ENCODE measurements at places on chromosomes 3 and 15.
A peak's percentile ranks its signal among the peaks of the same experiment; 100 is the strongest.

DNA sequence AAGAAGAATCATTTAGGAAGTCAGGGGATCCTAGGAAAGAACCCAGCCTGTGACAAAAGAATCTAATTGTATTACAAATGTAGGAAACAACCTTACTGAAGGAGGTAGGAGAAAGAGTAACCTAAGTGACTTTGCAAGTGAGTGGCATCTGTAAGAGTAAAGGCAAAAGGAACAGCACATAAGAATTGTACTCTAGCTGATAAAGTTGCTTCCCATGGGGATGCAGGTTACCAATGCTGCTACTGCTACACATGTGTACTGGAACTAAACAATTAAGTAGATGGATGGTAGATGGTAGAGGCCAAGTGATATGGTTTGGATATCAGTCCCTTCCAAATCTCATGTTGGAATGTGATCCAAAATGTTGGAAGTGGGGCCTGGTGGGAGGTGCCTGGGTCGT is 60.8 kb downstream of the OSBPL10 start:
- no peak for DNase-seq

DNA sequence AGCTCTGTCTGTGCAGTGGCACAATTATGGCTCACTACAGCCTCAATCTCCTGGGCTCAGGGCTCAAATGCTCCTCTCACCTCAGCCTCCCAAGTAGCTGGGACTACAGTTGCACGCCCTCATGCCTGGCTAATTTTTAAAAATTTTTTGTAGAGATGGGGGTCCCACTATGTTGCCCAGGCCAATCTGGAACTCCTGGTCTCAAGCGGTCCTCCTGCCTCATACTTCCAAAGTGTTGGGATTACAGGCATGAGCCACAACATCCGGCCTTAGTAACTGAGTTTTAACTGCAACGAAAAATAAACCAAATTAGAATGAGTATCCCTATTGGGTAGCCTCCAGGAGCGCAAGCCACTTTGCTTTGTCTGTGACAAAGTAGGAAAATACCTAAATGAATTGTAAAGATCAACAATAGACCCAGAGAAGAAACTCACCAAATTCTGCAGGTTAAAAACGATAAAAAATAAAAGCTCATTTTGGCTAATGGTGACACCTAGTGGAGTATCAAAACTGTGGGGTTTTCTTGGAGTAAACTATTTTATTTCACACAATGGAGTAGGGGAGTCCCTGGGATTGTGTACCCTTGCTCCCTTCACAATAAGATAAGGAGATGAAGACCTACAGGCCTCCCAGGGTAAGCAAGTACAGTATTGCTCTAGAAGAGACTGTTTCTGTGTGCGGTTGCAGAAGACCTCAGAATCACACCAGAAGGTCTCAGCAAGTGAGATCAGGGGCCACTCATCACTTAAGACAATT is 21.0 kb upstream of the CA12 start:
- no peak for DNase-seq

DNA sequence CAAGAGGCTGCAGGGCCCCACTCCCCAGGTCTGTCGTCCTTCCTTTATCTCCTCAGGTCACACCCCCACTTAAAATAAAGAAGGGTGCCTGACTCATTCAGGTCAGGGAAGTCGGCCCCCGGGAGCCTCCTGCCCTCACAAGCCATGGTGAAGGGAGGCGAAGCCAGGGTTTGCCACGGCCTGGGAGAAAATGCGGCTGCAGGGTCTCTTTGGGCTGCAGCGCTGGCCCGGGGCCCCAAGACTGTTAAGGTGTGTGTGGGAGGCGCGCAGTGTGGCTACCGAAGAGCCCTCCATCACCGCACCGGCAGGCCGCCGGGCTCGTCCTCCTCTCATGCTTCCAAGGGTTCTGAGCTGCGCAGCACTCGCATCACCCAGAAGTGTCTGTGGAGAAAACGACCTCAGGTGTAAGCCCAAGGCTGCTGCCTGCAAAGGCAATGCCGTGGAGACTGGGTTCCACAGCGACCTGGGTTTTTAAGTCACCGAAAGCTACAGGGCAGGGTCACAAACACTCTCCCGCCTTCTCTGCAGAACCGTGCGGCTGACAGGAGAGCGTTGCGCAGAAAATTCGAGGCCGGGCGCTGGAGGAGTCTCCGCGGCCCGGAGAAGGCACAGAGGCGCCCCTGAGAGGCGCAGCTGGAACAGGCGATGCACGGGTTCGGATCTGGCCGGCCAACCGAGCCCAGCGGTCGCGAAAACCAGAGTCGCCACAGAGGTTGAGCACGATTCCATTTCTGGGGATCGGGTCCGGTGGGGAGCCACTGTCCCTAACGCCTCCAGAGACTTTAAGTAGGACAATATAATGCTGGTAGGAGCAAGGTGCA is 8.7 kb downstream of the FOXL2 start:
- no peak for DNase-seq

DNA sequence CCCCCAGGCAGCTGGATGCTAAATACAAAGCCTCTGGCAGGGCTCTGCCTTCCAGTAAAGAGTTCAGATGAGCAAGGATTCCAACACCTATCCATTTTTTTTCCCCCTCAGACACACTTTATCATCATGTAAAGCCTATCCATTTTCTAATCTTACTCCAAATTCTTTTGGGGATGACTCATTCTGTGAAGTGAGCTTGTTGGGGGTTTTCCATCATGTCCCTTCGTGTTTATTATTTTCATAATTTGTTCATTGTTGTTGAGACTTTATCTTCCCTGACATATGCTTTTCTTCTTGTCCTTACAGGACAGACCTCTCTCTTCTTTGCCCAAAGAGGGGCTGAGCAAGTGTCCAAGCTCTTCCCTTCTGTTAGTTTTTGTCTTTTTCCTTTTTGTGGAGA is 34.7 kb upstream of the SH3BP5 start:
- DNase-seq = no peak

DNA sequence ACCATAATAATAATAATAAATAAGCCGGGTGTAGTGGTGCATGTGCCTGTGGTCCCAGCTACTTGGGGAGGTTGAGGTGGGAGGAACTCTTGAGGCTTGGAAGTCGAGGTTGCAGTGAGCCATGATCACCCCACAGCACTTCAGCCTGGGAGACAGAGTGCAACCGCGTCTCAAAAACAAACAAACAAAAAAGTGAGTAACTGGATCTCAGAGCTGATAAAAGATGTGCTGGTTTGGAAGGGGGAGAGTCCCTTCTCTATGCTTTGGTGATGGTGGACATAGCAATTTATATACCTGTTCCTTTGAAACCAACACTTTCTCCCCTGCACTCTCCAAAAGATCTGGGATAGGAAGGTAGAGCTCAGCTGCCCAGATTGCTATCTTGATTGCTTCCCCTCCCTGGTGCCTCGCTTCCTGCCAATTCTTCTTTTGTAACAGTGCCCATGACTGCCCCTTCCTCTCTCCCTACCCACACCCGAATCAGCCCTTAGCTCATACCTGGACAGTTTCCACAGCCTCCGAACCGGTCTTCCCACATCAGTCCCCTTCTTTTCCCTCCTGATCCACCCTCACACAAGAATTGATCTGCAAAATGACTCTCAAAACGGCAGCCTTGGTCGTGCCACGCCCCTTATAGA is 55.1 kb upstream of the UBE2E1 start:
- DNase-seq = no peak

GRCh38 chr3:114451561-114452018 is 157.8 kb downstream of the TIGIT start:
- no peak for DNase-seq

GRCh38 chr3:125118600-125118999 is 62.8 kb upstream of the HEG1 start:
- no peak for DNase-seq

GRCh38 chr3:168850109-168850508 is 754.4 kb upstream of the GOLIM4 start:
- no peak for DNase-seq

GRCh38 chr15:41258750-41259471 is 27.8 kb downstream of the CHP1 start:
- no peak for DNase-seq

- DNase-seq = peak; percentile 9
Observed at GRCh38 chr3:152574461-152575079, 260.4 kb upstream of the P2RY1 start.

GRCh38 chr3:30428251-30428650 is 178.2 kb upstream of the TGFBR2 start:
- no peak for DNase-seq

GRCh38 chr15:68431792-68432401 is at the start of gene ITGA11:
Gene ITGA11 (minus strand): TSS chr15:68432163. CDS start chr15:68432066, 97 bp downstream.
- no peak for DNase-seq

GRCh38 chr3:99579246-99579645 is 59.1 kb upstream of the COL8A1 start:
- DNase-seq = no peak

- no peak for DNase-seq
Observed at GRCh38 chr3:180934638-180935037, 22.2 kb downstream of the FXR1 start.

- DNase-seq = no peak
Observed at GRCh38 chr3:80688814-80689213, 921.0 kb upstream of the ROBO1 start.

GRCh38 chr3:161914703-161915417 is 418.3 kb downstream of the OTOL1 start:
- DNase-seq = peak; percentile 33

GRCh38 chr15:92997821-92998220 is 91.2 kb downstream of the RGMA start:
- DNase-seq = no peak

DNA sequence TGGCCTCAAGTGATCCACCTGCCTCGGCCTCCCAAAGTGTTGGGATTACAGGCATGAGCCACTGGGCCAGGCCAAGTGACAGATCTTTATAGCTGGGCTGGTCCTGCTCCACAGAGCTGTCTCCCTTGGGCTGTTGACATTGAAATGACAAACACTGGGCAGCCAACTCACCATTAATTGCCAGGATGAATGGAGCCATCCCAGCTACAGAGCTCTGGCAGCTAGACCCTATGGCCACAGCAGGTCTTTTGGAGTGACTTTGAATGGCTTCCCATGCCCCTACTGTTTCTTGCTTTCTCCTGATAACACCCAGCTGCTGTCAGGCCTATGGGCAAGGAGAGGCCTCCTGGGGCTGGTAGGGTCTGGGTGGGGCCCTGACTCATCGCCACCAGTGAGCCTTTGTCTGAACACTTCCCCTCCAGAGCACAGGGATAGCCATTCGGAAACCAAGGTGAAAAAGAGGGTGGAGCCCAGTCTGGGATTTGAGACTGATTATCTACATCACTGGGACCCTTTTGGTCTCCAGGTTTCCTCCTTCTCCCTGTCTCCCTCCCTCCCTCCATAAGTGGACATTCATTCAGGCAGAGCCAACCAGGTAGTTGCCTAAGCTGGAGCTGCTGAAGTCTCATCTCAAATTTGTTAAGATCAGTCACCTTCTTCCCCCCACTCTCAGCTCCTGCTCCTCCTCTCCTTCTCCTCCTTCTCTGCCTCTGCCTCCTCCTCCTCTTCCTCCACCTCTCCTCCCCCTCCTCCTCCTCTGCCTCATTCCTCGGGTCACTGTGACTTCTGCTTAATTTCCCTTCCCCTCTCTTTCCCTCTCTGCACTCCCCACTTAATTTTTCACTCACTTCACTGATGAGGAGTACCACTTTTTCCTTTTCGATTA is 34.0 kb downstream of the BHLHE40 start:
- no peak for DNase-seq

DNA sequence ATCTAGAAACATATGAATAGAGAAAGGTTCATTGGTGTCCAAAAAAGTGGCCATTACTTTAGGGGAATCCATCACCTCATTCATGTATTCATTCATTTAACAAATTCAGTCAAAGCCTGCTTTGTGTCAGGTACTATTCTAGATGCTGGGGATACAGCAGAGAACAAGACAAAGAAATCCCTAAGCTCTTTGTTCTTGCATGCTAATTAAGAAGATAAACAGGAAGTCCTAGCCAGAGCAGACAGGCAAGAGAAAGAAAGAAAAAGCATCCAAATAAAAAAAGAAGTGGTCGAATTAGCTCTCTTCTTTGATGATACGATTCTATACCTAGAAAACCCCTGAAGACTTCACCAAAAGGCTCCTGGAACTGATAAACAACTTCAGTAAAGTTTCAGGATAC is 12.4 kb upstream of the ZMAT3 start:
- no peak for DNase-seq

DNA sequence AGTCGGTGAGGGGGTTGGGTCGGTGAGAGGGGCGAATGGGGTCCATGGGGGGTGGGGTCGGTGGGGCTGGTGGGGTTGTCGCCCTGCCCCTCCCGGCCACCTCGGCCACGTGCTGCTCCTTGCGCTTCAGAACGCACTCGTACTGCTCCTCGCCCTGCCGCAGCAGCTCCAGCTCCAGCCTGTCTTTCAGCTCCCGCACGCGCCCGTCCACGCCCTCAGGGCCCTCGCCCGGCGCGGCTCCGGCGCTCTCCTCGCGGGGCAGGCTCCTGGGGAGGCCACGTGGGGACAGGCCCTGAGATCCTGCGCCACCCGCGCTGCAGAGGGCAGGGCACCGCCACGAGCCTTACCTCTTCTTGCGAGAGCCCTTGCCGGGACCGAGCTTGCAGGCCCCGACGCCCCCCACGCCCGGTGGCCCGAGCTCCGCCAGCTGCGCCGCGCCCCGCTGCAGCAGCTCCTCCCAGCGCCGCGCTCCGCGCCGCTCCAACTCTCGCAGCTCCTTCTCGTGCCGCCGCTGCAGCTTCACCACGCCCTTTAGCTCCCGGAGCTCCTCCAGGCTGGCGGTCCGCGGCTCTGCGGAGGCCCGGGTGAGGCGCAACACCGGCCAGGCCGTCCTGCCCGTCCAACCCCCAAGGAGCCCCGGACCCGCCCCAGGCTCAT is 8.2 kb upstream of the ANKRD63 start:
- no peak for DNase-seq

- DNase-seq = no peak
Observed at GRCh38 chr15:92645051-92645631, 10.4 kb downstream of the FAM174B start.

DNA sequence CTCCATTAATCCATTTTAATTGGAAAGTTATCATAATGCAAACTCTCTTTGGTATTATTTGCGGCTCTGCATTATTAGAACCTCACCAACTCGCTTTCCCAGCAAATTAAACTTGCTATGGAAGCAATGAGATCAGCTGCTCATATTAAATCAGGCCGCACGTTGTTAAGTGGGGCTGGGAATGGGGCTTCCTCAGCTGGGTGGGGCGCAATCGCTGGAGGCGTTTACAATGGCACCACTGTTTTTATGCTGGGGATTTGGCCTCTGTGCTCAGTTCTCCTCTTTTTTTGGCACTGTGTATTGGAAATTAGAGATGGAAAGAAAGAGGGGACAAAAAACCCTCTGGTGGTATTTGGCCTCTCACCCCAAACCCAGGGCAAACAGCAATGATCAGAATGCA is 72.2 kb downstream of the RPLP1 start:
- DNase-seq = no peak

DNA sequence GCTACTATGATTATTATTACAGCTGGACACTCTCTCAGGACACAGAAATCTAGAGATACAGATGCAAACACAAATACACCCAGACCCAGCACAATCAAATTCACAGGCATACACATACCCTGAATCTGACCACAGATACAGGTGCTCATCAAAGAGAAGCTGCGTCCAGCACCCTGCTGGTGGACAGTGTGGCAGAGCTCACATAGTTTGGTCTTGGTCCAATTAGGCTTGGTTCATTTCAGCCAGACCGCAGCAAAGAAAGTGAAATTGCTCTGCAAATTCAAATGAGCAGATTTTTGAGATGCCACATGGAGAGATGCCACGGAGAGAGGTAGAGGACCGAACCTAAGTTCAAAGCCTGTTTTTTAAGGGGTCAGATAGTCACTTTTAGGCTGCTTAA is 55.6 kb downstream of the ANAPC13 start:
- DNase-seq = no peak

Measured in iPS DF 19.7 (cell line).